ENCODE measurements at places on chromosomes 12 and 14.

GRCh38 chr12:68667896-68668295, 18.9 kb upstream of the NUP107 start:
- no peak for DNase-seq

GRCh38 chr12:104750061-104750460, 208.0 kb downstream of the SLC41A2 start:
- DNase-seq: no peak

GRCh38 chr12:120529641-120530417, 871 bp upstream of the COQ5 start:
- DNase-seq: no peak

DNA sequence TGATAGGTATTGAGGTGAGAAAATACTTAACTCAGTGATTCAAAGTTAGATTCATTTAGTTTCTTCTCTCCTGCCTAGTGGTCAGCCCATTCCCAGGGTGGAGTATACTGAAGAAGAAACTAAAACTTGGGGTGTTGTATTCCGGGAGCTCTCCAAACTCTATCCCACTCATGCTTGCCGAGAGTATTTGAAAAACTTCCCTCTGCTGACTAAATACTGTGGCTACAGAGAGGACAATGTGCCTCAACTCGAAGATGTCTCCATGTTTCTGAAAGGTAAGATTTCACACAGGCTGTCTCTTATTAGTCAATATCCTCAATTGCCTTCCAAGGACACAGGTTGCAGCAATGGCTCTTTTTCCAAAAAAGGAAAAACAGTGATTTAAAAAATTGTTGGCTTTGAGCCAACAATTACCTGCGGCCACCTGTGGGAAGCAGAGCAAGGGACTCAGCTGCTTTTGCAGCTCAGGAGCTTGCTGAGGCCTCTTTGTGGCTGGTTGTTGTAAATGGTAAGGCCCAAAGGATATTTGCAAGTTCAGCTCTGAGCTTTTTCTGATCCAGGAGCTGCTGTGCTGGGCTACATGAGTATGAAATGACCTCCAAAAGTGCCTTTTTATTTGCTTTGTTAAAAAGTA, 33.9 kb downstream of the TPH2 start:
- DNase-seq: no peak

- DNase-seq: no peak
Measured at GRCh38 chr12:132282950-132283771, 46.2 kb downstream of the GALNT9 start.

- no peak for DNase-seq
Measured at GRCh38 chr14:106670011-106670410, 1143.6 kb downstream of the TMEM121 start.

DNA sequence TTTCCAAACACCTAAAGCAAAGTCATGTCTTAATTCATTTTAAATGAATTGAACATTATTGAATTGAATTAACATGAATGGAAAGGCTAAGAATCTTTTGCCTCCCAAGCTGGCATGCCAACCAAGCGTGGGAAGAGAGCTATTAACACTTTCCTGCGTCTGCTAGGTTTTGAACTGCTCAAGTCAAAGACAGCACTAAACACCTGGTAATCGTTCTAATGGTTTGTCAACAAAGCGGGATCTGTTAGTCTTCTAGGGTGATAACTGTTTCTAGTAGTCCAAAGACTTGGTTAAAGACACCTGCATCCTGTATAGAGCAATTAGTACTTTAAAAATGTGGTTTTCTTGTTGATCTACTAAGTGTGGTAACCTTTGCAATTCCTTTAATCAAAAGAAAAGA, 164.2 kb upstream of the HMGA2 start:
- DNase-seq: no peak

DNA sequence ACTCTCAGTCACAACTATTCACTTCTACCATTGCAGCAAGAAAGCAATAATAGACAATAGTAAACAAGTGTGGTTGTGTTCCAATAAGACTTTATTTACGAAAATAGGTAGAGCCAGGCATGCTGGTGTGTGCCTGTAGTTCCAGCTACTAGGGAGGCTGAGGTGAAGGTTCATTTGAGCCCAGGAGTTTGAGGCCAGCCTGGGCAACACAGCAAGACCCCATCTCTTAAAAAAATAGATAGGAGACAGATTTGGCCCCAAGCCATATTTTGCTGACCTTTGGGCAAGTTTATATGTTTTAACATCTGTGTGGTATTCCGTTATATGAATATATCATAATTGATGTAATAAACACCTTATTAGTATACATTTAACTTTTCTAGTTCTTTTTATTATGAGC, 14.1 kb downstream of the ACAD10 start:
- DNase-seq: no peak

- DNase-seq: no peak
Measured at GRCh38 chr14:22839159-22839779, 2.9 kb downstream of the MMP14 start.

DNA sequence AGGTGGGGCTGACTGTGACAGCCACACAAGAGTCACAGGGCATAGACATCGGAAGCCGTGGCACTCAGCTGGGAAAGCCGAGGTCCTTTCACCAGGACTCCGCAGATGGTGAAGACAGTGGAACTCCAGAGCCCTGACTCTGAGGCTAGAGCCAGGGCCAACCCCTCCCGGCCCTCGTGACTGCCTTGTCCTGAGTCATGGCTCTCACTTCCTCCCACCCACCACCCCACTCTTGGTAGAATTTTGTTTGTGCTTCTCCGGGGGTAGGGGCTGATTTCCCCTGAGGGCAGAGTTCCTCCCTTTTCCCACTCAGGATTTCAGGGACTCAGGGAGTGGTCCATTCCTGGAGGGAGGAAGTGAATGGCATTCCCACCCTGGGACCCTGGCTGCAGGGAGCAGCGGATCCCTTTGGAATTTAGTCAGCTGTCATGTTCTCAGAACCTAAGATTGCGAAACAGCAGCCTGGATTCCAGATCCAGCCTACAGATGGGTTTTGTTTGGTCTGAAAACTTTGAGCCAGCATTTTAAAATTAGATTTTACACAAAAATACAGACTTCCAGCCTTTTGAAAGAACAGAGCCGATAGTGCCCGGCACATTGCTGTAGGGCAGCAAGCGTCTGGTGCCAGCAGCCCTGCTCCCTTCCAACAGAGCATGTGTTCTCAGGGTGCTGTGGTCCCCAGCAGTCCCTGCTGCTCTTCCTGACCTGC, 50.7 kb downstream of the TPCN1 start:
- no peak for DNase-seq

DNA sequence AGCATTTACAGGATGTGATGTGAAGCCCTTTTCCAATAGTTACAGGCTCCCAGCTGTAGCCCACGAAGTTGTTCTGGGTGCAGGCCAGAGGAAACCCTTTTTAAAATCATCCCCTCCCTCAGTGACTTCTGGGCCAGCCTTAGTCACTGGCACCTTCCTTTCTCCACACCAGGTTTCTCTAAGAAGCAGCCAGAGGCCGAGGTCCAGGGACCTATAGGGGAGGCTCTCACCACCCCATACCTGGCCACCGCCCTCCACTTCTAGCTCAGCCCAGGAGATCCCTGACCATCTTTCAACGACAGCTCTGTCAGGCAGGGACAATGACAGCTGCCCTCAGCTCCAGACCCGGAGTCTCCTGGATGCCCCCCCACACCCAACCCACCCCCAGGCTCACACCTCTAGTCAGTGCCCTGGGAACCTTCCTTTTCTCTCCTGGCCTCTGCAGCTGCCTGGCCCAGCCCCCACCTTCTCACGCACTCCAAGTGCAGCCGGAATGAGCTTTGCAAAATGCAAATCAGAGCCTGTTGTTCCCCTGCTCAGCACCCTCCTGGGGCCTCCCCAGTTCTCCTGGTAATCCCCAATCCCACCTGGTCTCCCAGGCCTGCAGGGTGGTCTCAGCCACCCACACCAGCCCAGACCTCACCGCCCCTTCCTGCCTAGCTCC, 46.7 kb downstream of the TESC start:
- DNase-seq: no peak

- DNase-seq: no peak
Measured at GRCh38 chr14:31934767-31935266, 142.3 kb upstream of the ARHGAP5 start.

- no peak for DNase-seq
Measured at GRCh38 chr12:19165451-19165850, 35.9 kb downstream of the PLEKHA5 start.

DNA sequence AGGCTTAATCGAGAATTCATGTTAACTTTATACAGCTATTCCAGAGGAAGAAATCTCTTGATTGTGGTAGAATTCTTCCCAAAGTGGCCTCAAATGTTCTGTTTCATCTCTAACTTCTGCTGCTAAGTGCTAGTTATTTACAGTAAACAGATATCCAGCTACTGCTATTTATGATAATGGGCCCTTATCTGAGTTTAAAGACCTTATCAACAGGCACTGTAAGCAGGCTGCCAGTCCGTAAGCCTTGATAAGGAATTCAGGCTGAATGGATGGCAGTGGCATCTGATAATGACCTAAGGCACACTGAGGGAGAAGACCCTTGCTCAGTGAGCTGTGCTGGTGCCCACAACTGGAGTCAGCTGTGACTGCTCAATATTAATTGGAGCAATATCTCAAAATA, 59.0 kb downstream of the PAX9 start:
- no peak for DNase-seq

- no peak for DNase-seq
Measured at GRCh38 chr14:68401855-68402254, 391.0 kb downstream of the ZFP36L1 start.

GRCh38 chr12:124637581-124637981, 70.2 kb upstream of the NCOR2 start:
- DNase-seq: no peak

- no peak for DNase-seq
Measured at GRCh38 chr14:76651410-76652055, 109.7 kb upstream of the VASH1 start.

GRCh38 chr14:88476825-88477224, 78.0 kb downstream of the PTPN21 start:
- no peak for DNase-seq

- no peak for DNase-seq
Measured at GRCh38 chr14:99655521-99655920, 10.6 kb downstream of the HHIPL1 start.

GRCh38 chr12:1839956-1840951, 19.9 kb downstream of the LRTM2 start:
- no peak for DNase-seq

DNA sequence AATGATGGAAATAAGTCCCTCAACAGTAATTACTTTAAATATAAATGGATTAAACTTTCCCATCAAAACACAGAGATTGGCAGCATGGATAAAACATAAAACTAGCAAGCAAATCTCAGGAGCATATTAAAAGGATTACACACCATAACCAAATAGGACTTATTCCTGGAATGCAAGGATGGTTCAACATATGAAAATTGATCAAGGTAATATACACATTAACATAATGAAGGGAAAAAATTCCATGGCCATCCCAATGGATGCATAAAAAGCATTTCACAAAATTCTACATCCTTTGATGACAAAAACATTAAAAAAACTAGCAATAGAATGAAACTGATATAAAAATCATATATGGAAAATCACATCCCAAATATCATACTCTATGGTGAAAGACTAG, 13.6 kb downstream of the CACNA2D4 start:
- DNase-seq: no peak

GRCh38 chr14:50928002-50928635, 16.2 kb downstream of the PYGL start:
- DNase-seq: no peak

DNA sequence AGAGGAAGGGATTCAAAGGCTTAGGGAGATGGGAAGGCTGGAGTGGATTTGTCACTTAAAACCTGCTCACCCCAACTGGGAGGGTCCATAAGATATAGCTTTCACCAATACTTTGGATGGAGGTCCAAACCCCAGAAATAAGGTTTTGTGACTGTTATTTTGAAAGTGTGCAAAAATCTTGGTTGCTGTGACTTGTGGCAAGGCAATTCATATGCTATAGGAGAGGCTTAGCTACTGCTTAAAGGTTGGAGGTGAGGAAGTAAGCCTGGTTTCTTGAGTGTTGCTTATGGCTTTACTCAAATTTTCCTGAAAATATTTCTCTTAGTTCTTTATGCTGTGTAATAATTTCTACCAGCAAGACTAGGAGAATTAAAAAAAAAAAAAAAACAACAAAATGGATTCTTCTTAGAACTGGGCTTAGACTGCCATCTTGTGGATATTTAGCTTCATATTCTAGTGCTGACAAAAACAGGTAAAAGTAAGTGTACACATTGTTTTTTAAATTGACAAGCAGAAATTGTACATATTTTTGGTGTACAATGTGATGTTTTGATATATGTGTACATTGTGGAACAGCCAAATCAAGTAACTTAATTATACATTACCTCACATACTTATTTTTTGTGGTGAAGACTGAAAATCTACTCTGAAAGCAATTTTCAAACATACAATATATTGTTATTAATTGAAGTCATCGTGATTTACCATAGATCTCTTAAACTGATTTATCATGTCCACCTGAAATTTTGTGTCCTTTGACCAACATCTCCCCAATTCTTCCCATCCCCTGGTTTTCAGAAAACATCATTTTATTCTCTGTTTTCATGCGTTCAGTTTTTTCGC, 23.0 kb downstream of the PDE6H start:
- DNase-seq: no peak

- no peak for DNase-seq
Measured at GRCh38 chr12:121982950-121983349, 38.7 kb upstream of the BCL7A start.

DNA sequence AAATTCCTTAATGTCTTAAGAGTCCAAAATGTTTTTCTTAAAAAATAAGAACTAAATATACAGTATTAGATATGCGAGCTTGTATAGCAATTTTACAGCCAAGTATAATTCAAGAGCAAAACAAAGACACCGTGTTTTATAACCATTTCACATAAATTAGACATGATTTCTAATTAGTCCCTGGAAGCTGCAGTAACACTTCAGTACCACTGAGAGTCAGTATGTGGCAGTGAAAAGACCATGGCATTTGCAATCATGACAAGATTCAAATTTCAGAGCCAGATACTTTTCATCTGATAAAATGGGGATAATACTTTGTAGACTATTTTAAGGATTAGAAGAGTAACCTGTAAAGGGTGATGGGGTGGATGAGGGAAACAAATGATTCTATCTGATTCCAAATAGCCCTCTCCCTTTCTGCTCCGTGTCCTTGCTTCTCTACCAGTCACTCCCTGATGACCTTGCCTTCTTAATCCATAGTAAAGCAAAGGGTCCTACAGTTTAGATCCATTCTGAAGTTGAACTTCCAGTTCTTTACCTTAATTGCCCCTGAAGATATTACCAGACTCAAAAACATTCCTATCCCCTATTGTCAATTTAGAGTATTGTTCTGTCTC, 145.4 kb upstream of the ABCD2 start:
- no peak for DNase-seq

All from cortex of kidney (tissue), 1 donor.